Activated naive CD4-positive, alpha-beta T cell treated with anti-CD3 and anti-CD28 coated beads, Interleukin-2, amount 10 ng/mL, durations not matched to agents 5 hours and 36 hours (primary cell): ENCODE measurements at places on chromosomes 7 and 10. TPM values are rescaled to one million over a fixed set of nuclear protein-coding genes. Genes with fewer than 3 reads are reported as not detected.

The CHAT gene
- not detected for total RNA-seq

The CRPPA gene
- total RNA-seq = 0.99 TPM

The TAS2R41 gene
- not detected for total RNA-seq

The LAMB1 gene
- total RNA-seq = not detected

The SUFU gene
- total RNA-seq = 12.3 TPM

The TDRD1 gene
- 0.55 TPM for total RNA-seq

The TWIST1 gene
- 0.20 TPM for total RNA-seq
